Upper lobe of right lung (tissue), 1 donor: ENCODE measurements at places on chromosomes 4 and X. TPM values are rescaled to one million over a fixed set of nuclear protein-coding genes. Genes with fewer than 3 reads are reported as not detected.

UGT2B15 gene
- total RNA-seq = not detected

GDPD2 gene
- total RNA-seq = not detected

GAGE1 gene
- total RNA-seq = not detected

MAGEA1 gene
- total RNA-seq = not detected

STPG2 gene
- total RNA-seq = 0.41 TPM

CCSER1 gene
- total RNA-seq = 7.4 TPM

DNA sequence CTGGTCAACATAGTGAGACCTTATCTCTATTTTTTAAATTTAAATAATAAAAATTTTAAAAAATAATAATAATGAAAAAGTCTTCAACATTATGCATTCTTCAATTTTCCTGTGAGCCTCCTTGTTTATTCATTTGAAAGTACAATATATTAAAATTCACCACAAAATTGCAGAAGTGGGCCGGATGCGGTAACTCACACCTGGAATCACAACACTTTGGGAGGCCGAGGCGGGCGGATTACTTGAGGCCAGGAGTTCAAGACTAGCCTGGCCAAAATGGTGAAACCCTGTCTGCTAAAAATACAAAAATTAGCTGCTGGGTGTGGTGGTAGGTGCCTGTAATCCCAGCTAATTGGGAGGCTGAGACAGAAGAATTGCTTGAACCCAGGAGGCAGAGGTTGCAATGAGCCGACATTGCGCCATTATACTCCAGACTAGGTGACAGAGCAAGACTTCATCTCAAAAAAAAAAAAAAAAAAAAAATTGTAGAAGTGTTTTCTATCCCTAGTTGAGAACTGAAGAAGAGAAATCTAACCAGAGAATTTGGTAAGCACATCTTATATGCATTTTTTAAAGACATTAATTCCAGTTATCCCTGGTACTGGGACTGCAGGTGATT lies 56.9 kb downstream of the RBM47 start:
- peaks cover 29% of the 10 kb centered on the region for H3K4me1 ChIP-seq
- H3K4me3 ChIP-seq = no peak overlapping the region
- no peaks in the 10 kb centered on the region for H3K36me3 ChIP-seq
- no peaks in the 10 kb centered on the region for H3K27me3 ChIP-seq
- peak overlapping the region; percentile 53 for H3K27ac ChIP-seq

DNA sequence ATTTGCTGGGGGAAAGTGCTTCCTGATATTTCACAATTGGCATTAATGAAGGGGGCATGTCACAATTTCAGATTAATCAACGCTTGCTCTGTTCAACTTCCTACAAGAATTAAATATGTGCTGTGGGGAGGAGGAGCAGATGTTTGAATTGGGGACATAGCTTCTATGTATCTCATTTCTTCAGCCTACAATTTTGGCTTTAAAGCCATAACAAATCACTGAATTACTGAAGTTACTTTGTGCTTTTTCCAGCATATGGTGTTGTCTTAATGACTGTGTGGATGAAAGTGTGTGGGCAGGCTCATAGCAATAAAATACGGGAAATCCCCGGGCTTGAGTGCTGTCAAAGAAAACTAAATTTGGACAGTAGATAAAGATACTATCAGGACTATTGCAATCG lies 813 bp downstream of the TLR7 start:
- no peak overlapping the region for H3K27ac ChIP-seq
- no peak for DNase-seq
- no peaks in the 10 kb centered on the region for H3K36me3 ChIP-seq
- no peak overlapping the region for H3K4me3 ChIP-seq
- H3K4me1 ChIP-seq = no peaks in the 10 kb centered on the region

- no peaks in the 10 kb centered on the region for H3K27me3 ChIP-seq
- H3K36me3 ChIP-seq = no peaks in the 10 kb centered on the region
- H3K4me1 ChIP-seq = peaks cover 8% of the 10 kb centered on the region
- H3K4me3 ChIP-seq = no peak overlapping the region
- DNase-seq = no peak
Measured at GRCh38 chr4:20623939-20624338, 76.3 kb upstream of the PACRGL start.

DNA sequence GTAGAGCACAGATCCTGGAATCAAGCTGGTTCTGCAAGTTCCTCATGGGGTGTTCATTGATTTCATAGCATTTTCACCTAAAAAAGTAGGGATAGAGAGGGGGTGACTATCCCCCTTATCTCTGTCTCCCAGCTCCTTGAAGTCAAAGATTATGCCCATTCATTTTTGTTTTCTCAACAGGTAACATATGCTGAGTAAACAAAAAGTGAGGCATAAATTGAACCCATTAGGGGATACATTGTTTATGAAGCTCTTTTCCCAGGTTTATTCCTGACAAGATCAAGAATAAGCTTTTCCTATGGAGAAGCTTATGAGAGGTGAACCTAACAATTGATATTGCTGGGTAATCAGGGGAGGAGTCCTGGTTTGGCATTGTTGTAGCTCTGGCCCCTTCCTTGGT lies 9.2 kb upstream of the ANAPC4 start:
- no peak overlapping the region for H3K27ac ChIP-seq
- no peaks in the 10 kb centered on the region for H3K27me3 ChIP-seq
- peaks cover 6% of the 10 kb centered on the region for H3K36me3 ChIP-seq
- DNase-seq = no peak
- H3K4me3 ChIP-seq = no peak overlapping the region

GRCh38 chr4:33071535-33071934 lies 2351.4 kb downstream of the PCDH7 start:
- no peaks in the 10 kb centered on the region for H3K36me3 ChIP-seq
- H3K4me3 ChIP-seq = no peak overlapping the region
- no peak for DNase-seq
- no peak overlapping the region for H3K27ac ChIP-seq
- no peaks in the 10 kb centered on the region for H3K27me3 ChIP-seq

GRCh38 chr4:55071951-55072350 lies 53.4 kb downstream of the KDR start:
- H3K27me3 ChIP-seq = no peaks in the 10 kb centered on the region
- H3K4me3 ChIP-seq = no peak overlapping the region
- no peaks in the 10 kb centered on the region for H3K4me1 ChIP-seq

DNA sequence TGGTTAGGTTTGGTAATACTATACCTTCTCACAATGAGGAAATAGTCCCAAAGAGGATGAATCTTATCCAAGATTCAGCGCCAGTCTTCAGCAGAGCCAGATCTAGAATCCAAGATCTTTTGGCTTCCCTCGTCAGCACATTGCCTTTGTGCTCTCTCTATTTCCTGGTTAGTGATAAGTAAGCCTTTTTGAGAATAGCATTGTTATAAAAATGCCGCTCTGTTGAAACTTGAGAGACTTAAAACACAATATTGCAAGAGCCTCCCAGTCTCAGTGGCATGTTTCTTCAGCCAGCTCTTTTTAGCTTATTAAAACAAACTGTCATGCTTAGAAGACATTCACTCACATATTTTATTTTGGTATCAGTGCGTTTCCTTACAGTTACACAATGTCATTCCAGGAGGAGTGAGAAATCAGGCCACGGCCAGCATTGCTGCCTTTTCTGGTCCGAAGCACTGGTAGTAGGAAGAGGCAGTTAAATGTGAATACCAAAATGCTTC lies 141.4 kb downstream of the KLHL8 start:
- H3K36me3 ChIP-seq = no peaks in the 10 kb centered on the region
- H3K4me1 ChIP-seq = peaks cover 67% of the 10 kb centered on the region
- DNase-seq = no peak
- no peaks in the 10 kb centered on the region for H3K27me3 ChIP-seq
- peak overlapping the region; percentile 55 for H3K27ac ChIP-seq
- no peak overlapping the region for H3K4me3 ChIP-seq

DNA sequence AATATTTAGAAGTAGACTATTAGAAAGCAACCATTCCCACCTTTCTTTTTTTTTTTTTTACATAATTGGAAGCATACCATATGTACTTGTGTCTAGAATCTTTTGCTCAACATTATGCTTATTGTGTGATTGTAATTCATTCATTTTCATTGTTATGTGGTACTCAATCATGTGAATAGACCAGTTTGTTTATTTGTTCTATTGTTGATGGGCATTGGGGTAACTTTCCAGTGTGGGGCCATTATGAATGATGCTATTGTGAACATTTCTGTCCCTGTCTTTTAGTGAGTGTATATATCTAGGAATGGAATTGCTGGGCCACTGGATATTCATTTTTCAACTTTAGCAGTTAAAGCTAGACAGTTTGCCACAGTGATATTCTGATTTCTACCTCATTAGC lies 62.5 kb upstream of the MCUB start:
- H3K4me1 ChIP-seq = no peaks in the 10 kb centered on the region
- H3K27me3 ChIP-seq = no peaks in the 10 kb centered on the region
- H3K27ac ChIP-seq = no peak overlapping the region

GRCh38 chr4:47837094-47837907 lies 566 bp downstream of the CORIN start:
- H3K4me3 ChIP-seq = peak overlapping the region; percentile 59
- H3K4me1 ChIP-seq = peaks cover 30% of the 10 kb centered on the region
- peak; percentile 78 for DNase-seq

- H3K36me3 ChIP-seq = no peaks in the 10 kb centered on the region
- H3K27me3 ChIP-seq = no peaks in the 10 kb centered on the region
- no peak overlapping the region for H3K4me3 ChIP-seq
- no peaks in the 10 kb centered on the region for H3K4me1 ChIP-seq
- H3K27ac ChIP-seq = no peak overlapping the region
- DNase-seq = no peak
Measured at GRCh38 chrX:110394651-110395050, 36.0 kb downstream of the RTL9 start.

GRCh38 chr4:137389911-137390520 lies 142.3 kb downstream of the PCDH18 start:
- no peaks in the 10 kb centered on the region for H3K4me1 ChIP-seq
- no peaks in the 10 kb centered on the region for H3K36me3 ChIP-seq
- H3K27ac ChIP-seq = no peak overlapping the region
- no peak overlapping the region for H3K4me3 ChIP-seq

DNA sequence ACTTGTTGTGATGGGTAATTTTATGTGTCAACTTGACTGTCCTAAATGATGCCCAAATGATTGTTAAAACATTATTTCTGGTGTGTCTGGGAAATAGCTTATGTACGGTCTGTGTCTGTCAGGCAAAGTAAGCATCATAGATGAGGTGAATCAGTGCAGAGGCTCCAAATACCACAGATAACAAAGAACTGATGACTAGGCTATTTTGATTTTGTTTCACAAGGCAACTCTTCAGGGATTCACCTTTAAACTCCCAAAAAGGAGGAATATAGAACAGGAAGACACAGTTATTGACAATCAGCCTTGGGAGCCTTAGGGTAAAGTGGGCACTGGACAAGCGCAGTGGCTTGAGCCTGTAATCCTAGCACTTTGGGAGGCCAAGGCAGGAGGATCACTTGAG lies 290.7 kb downstream of the PCDH10 start:
- H3K4me3 ChIP-seq = no peak overlapping the region
- DNase-seq = no peak
- H3K27me3 ChIP-seq = no peaks in the 10 kb centered on the region
- H3K27ac ChIP-seq = no peak overlapping the region

GRCh38 chr4:131531087-131531486 lies 1618.0 kb upstream of the PCDH10 start:
- no peak for DNase-seq
- no peak overlapping the region for H3K27ac ChIP-seq
- no peaks in the 10 kb centered on the region for H3K4me1 ChIP-seq
- no peaks in the 10 kb centered on the region for H3K36me3 ChIP-seq
